Nephron progenitor cell (in vitro differentiated cells): ENCODE measurements at places on chromosomes 16 and 17.

DNA sequence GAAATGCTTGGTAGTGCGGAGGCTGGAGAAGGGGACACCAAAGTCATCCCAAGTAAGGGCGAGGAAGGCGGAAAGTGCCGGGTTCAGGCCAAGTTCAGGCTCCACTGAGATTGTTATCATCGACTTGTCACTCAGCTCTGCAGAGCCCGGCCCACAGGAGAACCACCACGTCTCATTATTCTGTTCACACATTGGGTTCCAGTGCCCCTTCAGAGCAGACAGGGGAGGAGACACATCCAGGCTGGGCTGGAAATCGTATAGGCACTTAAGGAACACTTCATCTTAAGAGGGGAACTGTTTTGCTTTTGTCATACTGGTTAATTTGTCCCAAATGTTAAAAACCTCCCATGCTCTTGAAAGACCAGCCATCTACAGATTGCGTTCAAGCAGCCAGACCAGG is 118.3 kb upstream of the ADAMTS18 start:
- DNase-seq = no peak

DNA sequence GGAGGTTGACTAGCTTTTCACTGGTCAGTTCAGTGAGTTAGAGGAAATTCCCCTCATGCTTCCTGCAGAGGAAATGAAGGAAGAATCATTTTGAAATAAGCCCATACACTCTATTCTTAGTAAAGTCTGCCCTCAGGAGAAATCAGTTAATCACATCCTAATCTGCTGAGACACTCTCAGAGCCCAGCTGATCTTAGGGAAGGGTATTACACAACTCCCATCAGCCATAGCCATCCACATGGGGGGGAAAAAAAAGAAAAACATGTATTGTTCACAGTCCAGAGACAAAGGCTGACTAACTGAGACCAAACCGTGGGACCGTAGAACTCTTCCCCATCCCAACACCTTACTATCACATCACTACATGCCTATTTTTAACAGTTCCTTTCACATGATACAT is 722.3 kb downstream of the CDH8 start:
- no peak for DNase-seq

- DNase-seq = no peak
Observed at GRCh38 chr16:23917621-23918020, 81.8 kb downstream of the PRKCB start.

GRCh38 chr16:19458722-19459379 is 41.2 kb downstream of the TMC5 start:
- no peak for DNase-seq

GRCh38 chr16:58276346-58276951 is 18.4 kb downstream of the PRSS54 start:
- DNase-seq = no peak

DNA sequence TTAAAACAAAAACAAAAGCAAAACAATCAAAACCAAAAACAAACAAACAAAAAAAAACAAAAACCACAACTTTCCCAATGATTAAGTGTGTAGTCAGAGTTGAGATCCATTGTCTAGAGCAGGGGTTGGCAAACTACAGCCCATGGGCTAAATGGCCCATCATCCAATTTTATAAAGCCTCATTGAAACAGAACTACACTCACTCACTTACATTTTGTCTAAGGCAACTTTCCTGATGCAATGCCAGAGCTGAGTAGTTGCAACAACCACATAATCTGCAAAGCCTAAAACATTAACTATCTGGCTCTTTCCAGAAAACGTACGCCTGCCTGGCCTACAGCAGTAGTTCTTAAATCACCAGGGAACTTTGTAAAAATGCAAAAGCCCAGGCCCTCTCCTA is 124.1 kb downstream of the SOX9 start:
- no peak for DNase-seq

- no peak for DNase-seq
Observed at GRCh38 chr17:17117923-17118322, 75.7 kb downstream of the MPRIP start.

- no peak for DNase-seq
Observed at GRCh38 chr17:1620486-1620885, 8.1 kb downstream of the SLC43A2 start.

DNA sequence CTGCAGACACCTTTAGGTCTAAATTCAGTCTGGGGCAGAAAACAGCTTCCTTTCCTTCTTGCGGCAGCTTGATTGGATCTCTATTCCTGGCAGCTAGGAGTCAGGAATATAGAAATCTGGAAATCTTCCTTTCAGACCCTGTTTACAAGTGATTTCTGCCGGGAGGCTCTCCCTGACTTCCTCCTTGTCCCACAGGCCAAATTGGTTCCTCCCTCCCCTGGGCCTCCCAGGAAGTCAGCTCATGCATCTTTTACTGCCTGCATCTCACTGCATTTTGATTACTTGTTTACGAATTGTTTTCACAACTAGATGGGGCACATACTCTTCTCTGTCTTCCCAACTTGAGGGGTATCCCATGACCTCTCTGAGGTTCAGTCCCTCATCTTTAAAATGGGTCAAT is 206.3 kb downstream of the MAF start:
- no peak for DNase-seq

DNA sequence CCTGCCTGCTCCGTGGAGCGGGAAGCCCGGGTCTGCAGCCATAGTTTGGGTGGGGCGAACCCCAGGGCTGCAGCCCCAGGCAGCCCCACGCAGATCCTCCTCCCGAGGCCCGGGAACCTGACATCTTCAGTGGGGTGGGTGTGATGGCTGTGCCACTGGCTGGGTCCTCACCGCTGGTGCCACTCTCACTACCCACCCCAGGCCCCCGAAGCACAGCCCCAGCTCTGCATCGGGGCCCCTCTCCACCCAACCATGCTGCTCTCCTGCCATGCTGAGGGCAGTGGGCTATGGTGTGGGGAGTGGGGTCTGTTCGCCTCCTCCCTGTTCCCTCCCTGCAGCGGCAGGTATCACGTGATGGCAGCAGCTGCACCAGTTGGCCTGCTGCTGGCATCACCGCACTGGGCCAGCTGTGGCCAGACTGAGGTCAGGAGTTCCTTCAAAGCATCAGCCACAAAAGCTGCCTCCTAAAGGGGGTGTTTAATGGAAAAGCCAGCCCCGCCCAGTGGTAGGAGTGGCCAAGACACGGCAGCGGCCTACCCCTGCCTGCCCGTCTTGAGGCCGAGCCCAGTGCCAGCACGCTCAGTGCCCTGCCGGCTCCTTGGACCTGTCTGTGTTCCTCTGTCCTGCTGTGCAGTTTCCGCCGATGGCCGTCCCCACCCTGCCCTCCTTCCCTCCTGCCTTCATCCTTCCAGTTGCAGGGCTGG is 10.8 kb downstream of the KCTD5 start:
- peak; percentile 31 for DNase-seq

- DNase-seq = no peak
Observed at GRCh38 chr16:67216612-67217490, 10.1 kb upstream of the TMEM208 start.

DNA sequence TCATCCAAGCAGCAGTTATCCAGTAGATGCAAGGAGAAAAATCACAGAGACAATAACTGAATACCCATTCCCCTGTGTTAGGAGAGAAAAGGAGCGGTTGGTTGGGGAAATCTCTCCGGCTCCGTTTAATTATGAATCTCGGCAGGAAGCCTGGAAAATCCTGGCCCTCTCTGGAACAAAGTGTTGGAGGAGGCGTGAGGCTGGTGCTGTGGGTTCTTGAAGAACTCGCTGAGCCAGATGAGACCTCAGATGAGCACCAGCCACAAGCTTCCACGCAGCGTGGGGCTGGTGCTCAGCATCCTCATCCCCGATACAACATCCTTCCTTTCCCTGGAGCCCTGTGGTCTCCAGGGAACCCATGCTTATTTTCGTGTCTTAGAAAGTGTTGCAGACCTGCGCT is 39.7 kb downstream of the CACNG4 start:
- DNase-seq = no peak

- no peak for DNase-seq
Observed at GRCh38 chr16:46974352-46974751, 878 bp upstream of the DNAJA2 start.

GRCh38 chr17:76003915-76004314 is 3.3 kb downstream of the CDK3 start:
- no peak for DNase-seq

- no peak for DNase-seq
Observed at GRCh38 chr17:75348386-75349012, 57.0 kb downstream of the GRB2 start.

GRCh38 chr17:17402558-17402957 is 74.2 kb upstream of the MED9 start:
- no peak for DNase-seq

DNA sequence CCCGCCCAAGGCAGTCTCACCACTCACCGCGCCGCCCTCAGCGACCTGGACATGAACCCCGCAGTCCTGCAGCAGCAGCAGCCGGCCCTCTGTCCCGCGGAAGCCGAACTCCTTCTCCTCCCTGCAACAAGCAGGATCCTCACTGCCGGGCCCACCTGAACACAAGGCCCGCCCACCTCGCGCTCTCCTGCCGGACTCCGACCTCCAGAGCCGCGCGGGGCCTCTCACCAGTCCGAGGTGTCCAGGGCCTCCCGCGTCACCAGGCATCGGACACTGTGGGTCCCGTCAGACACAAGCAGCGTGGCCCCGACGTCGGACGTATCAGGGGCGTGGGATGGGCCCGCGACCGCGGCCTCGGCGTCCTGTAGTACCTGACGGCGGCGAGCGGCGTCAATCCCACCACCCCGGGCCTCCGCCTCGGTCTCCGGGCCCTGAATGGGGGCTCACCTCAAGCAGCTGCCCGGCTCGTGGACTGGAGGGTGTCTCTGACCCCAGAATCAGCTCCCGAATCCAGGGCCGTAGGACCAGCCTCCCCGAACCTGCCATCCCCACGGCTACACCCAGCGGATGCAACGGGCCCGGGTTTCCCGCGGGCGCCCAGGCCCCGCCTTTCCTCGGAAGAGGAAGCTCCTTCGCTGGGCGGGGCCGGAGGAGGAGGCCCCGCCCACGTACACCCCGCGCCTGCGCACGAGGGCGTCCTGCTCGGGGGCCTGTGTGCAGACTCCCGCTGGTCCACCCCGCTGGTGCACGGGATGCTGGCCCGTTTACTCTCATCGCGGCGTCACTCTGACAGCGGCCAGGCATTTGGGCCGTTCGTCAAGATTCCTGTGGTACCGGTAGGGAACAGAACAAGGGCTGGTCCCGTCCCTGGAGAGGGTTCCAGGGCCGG is at the start of gene ACD:
Gene ACD (minus strand): TSS at position 586 of the 889 bp plus-strand sequence. CDS start 40 bp downstream, at position 546.
- peak; percentile 92 for DNase-seq

DNA sequence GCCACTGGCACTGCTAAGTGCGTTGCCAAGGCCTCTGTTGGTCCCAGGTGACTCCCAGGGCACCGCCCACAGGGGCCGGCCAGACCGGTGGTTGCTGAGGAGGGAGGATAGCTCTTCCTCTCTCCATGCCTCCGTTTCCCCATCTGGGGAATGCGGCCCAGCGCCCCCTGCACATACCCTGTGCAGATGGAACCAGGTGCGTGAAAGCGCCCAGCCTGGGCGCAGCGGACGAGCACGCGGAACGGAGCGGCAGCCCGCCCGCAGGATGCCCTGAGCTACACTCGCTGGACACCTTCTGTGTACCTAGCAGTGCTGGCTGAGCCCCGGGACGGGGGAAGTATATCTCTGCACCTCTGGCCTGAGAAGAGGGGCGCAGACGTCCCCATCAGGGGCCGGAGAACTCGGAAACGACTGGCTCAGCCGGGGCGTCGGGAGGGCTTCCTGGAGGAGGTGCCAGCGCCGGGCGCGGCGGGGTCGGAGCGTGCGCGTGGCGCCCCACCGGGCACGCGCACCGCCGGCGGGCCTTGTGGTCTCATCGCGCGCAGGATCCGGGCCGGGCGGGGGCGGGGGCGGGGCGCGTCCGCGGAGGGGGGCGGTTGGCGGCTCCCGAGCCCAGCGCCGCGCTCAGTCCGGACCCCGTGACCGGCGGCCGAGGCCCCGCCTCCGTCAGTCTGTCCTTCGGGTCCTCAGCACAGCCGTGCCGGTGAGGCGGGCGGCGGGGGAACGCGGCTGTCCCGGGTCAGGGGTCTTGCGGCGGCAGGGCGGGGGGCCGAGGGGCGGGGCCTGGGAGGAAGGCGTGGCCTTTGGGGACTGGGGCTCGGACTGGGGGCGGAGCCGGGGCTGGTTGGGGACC is at the start of the genes CCDC78 and HAGHL:
Gene CCDC78 (minus strand): TSS at position 6 of the 853 bp plus-strand sequence. CDS start 76 bp downstream, outside the sequence.
Gene HAGHL (plus strand): TSS at position 669 of the 853 bp plus-strand sequence. CDS start 404 bp downstream, outside the sequence.
- DNase-seq = peak; percentile 90

DNA sequence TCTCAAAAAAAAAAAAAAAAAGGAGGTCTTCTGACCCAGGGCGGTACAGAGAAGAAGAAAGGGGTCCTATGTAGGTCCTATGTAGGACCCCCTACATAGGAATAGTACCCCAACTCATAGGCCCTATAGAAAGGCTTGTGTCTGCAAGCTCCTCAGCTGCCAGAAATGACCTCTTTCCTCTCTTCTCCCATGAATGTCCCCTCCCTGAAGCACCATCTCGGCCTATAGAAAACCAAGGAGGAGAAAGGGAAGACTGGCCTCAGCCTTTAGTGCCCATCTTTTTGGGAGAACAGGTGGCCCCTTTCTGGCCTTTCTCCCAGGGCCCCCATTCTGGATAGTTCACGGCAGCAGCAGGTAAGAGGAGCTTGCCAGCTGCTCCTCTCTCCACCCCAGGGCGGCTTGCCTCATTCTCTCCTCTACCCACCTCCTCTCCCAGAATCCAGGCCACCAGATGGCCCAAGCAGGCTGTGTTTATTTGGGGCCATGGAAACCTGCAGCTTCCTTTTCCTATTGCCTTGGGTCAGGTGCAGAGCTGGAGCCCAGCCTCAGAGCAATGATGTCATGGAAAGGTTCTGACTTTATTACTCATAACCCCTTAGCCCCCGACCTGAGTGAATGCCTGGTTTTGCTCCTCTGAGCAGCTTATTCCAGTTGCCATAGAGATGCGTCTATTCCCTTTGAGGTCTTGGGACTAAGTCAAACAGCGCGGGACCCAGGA is 1.6 kb upstream of the MRPL58 start:
- no peak for DNase-seq

GRCh38 chr16:7834771-7835431 is 502.3 kb downstream of the RBFOX1 start:
- DNase-seq = no peak

GRCh38 chr16:30096862-30097563 is 1.0 kb upstream of the YPEL3 start:
- DNase-seq = no peak

GRCh38 chr17:10646392-10646990 is 10.6 kb downstream of the MYH3 start:
- DNase-seq = peak; percentile 87

- DNase-seq = no peak
Observed at GRCh38 chr17:43860927-43861622, 14.1 kb downstream of the CD300LG start.

GRCh38 chr16:53087101-53087500 is 32.3 kb downstream of the CHD9 start:
- DNase-seq = no peak

- DNase-seq = no peak
Observed at GRCh38 chr16:12496186-12496585, 307.5 kb downstream of the CPPED1 start.

GRCh38 chr17:42819939-42820535 is 4.0 kb downstream of the BECN1 start:
- peak; percentile 77 for DNase-seq

DNA sequence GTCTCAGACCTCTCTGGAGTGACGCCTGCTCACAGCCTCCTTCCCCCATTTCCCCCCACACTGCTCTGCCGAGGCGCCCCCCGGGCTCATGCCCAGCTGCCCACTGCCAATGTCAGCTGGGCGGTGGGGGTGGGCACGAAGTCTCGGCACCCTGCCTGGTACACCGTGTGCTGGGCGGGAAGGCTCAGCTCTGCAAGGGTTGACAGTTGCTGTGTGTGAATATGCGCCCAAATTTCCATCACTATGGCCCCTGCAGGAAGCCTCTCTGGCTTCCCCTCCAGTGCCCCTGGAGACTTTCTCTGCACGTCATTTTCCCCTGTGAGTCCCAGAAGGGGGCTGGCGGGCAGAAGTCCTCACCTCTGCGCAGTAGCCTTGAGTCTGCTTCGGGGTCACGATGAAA is 11.6 kb upstream of the CAMKK1 start:
- no peak for DNase-seq
